ENCODE measurements at places on chromosomes 4 and X. TPM values are rescaled to one million over a fixed set of nuclear protein-coding genes. Genes with fewer than 3 reads are reported as not detected.

Gene TREX2
- 1.1 TPM for total RNA-seq

GRCh38 chrX:15745179-15745578 is 7.1 kb downstream of the CA5B start:
- no peak for DNase-seq

- DNase-seq = no peak
Observed at GRCh38 chr4:789571-790465, 36.1 kb downstream of the CPLX1 start.

Gene MAGEA12
- total RNA-seq = not detected

- DNase-seq = no peak
Observed at GRCh38 chr4:125526420-125526819, 211.7 kb downstream of the FAT4 start.

GRCh38 chrX:71143508-71143907 is 1.1 kb upstream of the NLGN3 start:
- DNase-seq = no peak

- no peak for DNase-seq
Observed at GRCh38 chr4:26412381-26413372, 77.6 kb downstream of the CCKAR start.

- DNase-seq = no peak
Observed at GRCh38 chrX:47232197-47232802, 509 bp upstream of the USP11 start.

Gene BEX4
- 4.5 TPM for total RNA-seq

DNA sequence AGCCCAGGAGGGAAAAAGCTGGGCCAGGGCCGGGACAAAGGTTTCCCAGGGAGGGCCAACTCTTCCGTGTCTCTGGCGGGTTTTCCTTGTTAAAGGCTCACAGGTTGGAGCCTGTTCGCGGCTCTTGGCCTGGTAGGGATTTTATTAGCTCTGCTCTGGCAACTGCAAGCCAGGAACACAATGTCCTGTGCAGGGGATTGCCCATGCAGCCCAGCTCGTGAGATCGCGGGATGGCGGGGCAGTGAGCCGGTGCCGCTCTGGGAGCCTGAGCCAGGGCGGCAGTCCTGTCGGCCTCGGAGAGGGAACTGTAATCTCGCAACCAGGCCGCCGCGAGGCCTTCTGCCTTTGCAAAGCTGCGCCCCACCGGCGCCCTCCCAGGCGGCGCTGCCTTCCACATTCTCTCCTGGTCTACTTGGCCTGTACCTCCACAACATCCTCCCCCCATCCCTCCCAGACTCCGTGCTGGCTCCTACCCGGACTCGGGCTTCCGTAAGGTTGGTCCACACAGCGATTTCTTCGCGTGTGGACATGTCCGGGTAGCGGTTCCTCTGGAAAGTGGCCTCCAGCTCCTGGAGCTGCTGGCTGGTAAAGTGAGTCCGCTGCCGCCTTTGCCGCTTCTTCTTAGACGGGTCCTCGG is 2.1 kb downstream of the PITX2 start:
- DNase-seq = no peak

DNA sequence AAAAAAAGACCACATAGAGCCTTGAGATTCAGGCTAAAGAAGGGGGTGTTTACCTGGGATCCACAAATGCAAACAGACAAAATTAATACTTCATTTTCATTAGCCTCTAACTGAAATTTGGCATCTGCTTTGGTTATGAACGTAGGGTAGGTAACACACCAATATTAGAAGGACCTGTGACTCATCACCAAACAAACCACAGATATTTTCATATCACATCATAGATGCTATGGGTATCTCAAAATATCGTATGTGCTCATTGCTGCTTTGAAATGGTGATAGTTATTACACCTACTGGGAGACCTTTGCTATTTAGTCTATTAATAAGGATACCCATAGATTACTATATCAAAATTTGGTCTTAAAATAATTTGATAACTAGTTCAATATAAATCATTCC is 180.6 kb upstream of the MAP3K15 start:
- no peak for DNase-seq

DNA sequence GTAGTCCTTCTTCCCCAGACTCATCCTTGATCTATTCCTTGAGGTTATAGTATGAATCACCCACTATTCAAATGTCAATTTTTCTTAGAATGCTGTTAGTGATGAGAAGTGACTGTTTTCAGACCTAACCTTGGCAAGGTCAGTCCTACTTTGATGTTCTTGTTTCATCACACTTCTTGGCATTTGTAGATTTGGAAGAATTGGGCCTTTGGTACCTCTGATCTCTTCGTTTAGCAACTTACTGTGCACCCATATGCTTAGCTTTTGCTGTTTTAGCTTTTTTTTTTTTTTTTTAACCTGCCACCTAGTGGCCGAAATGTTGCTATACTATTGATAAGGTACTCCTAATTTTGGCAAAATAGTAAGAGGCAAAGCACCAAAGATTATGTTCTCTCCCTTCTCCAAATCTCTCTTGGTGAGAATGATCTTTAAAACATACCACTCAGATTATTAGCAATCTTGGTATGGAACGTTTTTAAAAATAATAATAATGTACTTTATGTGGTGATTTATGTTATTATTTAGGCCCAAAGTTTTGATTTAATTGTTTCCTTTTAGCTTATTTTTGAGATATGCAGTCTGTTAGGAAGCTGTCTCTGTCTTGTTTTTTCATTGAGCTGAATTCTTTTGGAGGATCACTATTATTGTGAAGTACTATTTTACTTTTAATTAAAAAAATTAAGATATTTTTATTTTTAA is 16.6 kb downstream of the DCK start:
- DNase-seq = no peak

Gene SMIM10
- 3.2 TPM for total RNA-seq

GRCh38 chr4:79574741-79575451 is 166.9 kb upstream of the GK2 start:
- DNase-seq = no peak

DNA sequence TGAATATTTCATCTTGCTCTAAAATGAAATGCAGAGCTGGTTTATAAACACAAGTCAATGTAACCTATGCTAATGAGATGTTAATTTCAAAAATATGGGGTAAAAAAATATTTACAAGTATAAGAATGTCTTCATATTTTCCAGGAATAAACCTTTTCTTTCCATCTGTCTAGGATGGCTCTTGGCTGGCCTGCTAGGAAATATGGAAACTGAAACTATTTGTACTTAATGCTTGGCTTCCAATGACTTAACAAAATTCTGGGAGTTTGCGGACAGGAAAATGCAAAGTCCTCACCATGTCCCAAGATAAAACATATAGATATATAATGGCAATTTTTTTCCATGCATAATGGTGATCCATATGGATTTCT is 168.1 kb downstream of the SCFD2 start:
- no peak for DNase-seq

GRCh38 chr4:590313-590841 is 14.3 kb upstream of the TMEM271 start:
- no peak for DNase-seq

DNA sequence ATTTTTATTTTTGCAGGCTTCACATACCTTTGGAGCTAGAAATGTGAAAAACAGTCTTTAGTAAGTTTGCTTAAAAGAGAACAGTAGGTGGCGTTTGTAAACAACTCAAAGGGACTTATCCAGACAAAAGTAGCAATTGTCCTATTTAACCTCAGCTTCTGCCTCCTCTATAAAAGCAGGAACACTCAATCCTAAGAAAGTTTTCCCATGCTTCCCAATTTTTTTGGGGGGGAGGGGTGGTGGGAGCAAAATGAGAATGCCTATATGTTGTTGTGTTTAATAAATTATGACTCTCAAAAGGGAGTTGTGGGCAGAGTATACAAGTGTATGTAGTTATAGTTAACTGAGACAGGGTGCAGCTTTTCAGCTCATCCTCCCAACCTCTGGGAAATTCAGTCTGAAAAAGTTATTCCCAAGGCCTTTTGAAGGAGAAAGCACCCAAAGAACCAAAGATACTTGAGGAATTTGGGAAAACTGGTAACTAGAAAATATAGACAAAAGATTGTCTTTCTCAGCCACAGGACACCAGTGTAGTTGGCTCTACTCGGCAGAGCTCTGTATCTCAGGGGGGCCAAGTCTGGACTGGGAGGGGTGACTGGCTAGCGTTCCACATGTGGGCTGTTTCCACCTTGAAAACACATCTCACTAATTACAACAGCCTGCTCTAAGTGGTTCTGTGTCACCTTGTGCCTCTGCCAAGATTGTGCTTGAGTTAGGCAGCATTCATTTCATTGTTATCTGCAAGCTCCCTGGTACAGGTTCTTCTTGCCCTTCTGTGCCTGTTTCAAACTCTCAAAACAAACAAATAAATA is 2.8 kb downstream of the SFRP2 start:
- DNase-seq = peak; percentile 12

DNA sequence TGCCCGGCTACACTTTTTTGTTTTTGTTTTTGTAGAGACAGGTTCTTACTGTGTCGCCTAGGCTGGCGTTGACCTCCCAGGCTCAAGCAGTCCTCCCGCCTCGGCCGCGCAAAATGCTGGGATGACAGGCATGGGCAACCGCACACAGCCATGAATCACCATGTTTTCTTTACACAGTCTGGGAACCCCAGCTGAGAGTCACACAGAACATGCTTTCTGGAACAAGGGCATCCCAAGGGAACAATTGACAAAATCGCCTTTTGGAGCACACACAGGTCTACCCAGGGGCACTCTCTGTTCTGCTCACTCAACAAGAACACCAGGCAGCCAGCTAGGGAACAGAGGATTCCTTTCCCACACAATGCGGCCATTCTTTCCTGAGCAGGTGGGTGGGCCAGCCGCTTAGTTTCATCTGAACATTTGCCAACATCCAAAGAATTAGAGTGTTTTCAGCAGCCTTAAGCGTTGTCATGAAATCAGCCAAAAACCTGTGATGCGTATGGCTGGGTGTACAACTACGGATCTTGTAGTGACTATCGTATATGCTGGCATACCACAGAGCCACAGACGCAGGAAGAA is 15.7 kb downstream of the PRKX start:
- no peak for DNase-seq

Gene SPARCL1
- not detected for total RNA-seq

GRCh38 chr4:113502476-113502875 is 259.1 kb downstream of the CAMK2D start:
- DNase-seq = peak; percentile 5

DNA sequence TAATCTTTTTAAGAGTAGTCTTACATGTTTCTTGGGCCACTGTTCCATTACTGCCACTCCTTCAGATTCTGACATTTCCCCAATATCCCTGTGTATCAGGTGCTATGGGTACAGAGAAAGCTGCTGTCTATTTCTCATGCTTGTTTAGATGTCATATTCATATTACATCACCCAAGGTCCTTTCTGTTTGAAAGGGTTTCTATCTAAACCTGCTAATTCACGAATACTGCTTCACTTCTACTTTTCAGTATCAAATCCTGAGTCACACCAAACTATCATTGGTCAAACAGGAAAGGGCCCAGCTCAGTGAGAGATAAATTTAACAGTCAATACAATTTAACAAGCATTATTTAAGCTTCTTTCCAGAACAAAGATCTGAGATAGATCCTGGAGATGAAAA is 241.4 kb downstream of the UGT8 start:
- no peak for DNase-seq

Gene USP51
- total RNA-seq = 0.67 TPM

DNA sequence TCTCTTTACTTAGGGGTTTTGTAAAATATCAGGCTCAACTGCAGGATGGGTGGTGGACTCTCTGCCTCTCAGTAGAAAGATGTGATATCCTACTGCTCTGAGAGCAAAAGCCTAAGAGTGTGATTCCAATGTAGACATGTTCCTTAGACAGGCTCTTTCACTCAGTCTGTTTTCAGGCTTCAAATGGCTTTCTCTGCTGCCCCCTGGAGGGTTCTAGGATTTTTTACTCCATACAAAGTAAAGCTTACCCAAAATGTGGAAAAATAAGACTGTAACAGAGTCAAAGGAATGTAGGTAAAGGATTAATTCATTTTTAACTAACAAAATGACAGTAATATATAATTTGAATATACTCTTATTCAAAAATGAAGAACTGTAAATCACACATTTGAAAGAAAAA is 32.1 kb downstream of the ZGRF1 start:
- peak; percentile 40 for DNase-seq

GRCh38 chr4:175542786-175543185 is 269.3 kb downstream of the GPM6A start:
- no peak for DNase-seq

Gene SOWAHB
- total RNA-seq = not detected

- DNase-seq = no peak
Observed at GRCh38 chr4:108370291-108371141, 201.8 kb upstream of the LEF1 start.

GRCh38 chrX:24201216-24201615 is 51.7 kb downstream of the ZFX start:
- no peak for DNase-seq

DNA sequence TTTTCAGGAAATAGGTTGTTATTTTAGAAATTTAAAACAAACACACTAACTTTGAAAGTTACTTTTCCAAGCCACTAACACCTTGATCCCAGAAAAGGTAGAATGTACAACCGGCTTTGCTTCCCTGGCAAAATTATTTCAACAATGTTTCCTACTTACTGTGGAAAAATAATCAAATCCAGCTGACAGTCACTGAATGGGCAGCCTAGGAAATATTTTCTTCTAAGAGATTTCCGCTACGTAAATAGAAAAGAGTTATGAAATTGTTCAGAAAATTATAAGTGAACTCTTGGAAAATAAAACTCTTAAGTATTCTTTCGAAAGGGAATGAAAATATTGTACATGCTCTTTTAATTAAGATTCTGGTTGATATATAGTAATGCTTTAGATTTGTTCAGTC is 195.7 kb downstream of the GASK1B start:
- no peak for DNase-seq

- DNase-seq = no peak
Observed at GRCh38 chr4:151175754-151176631, 76.6 kb downstream of the RPS3A start.

DNA sequence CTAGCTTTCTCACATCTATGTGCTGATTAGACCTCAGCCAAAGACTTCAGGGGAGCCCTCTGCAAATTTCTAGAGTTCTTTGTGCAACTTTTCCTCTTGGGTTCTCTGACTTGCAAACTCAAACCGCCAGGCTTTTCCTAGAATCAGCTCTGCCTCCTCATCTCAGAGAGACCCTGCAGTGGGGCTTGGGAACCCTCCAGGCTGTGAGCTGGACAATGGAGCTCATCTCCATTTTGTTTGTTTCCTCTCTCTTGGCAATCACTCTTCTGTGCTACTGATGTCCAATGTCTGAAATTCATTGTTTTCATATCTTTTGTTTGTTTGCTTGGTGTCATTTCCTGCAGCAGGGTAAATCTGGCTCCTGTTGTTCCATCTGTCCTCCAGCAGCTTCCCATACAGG is 33.0 kb downstream of the GYPB start:
- DNase-seq = no peak

GRCh38 chr4:6617246-6617645 is 23.2 kb upstream of the MRFAP1 start:
- DNase-seq = no peak

- DNase-seq = peak; percentile 19
Observed at GRCh38 chrX:36957425-36958328, 50.5 kb upstream of the FAM47C start.
